ENCODE measurements at places on chromosomes 7 and 10.
A peak's percentile ranks its signal among the peaks of the same experiment; 100 is the strongest.

GRCh38 chr7:104113788-104114187, 94.0 kb downstream of the ORC5 start:
- no peak for DNase-seq

DNA sequence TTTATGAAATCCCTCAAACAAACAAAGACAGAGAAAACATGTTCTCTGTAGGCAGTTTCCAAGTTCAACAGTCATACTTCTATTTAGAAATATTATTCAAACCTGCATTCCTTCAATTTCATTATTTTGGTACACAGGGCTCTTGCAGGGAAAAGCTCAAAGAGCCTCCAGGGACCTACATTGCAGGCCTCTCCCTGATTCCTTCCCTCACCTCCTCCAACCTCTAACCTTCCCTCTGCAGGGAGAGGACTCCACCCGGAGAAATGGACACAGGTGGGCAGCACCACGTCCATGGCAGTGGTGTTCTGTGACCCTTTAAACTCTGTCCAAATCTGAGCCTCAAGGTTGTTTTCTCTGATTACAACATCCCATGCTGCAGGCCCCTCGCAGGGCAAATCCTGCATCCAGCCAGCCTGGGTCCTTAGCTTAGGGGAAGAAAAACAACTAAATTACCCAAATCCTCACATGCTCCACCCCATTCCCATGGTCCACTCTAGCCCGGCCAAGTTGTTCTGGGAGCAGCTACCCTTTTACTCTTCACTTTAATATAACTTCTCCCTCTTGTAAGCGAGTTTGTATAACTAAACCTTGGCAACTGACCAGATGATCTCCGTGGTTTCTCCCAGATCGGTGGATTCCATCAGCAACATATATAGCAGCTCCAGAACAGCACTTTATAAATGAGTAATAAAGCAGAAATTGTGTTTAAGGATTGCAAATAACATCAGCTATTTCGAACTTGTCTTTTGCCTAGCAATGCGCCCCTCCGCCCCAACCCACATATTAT, 129.8 kb downstream of the CUBN start:
- DNase-seq, result peak; percentile 51

DNA sequence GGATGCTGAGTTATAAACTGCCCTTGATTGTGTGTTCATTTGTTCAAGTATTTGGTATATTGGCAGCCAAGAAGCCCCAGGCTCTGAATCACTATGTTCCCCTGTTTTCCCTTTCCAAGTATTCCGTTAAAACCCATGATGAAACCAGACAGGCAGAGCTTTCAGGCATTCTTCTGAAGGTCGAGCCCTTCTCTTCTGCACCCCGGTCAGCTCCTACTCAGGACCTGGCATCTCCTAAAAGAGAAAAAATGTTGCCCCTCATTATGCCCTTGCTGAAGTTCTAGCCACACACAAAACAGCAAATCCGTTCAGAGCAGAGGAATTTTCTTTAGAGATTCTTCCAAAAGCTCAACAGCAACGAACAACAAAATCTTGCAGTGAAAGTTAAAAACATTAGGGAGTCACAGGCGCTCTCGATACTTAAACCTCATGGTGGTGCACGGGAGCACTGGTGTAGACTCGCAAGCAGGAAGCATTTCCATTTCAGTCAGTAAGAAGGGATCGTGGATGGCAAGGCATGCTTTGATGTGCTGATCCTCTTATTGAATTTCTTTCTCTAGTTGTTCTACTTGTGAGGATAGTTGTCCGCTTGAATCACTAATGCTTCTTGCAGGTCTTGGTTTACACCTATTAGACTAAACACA, 264.9 kb downstream of the SKIDA1 start:
- DNase-seq, result peak; percentile 47

- no peak for DNase-seq
Measured at GRCh38 chr10:77504873-77505257, 132.7 kb downstream of the KCNMA1 start.

DNA sequence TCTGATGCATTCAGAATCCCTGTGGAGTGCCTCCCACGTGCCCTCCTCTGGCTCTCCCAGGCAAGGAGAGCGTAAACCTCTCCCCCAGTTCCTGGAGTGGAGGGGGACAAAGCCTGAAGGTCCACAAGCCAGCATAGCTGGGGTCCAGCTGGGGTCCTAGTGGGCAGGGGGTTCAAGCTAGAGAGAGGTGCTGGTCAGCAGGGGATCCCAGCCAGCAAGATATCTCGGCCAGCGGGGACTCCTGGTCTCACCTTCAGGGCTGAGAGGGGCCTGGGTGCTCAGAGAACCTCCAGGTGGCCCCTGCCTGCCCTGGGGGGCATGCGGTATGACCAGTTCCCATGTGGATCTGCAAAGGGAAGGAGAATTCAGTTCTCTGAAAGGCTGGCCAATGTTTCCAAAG, 413.7 kb downstream of the TCERG1L start:
- no peak for DNase-seq

DNA sequence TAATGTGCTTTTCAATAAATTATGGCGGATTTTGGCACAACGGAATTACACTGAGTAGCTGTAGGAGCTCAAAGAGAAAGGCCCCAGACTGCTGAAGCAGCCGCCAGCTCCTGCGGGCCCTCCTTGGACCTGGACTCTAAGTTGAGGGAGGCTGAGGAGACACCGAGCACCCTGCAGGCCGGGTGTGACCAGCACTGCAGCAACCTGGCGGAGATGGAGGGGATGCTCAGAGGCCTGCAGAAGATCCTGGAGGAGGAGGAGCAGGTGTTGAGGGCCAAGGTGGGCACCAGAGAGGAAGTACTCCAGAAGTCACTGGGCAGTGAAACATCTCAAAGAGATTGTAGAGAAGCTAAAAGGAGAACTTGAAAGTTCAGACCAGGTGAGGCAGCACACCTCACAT, 33.0 kb upstream of the POM121L12 start:
- DNase-seq, result no peak

- no peak for DNase-seq
Measured at GRCh38 chr10:3759397-3759796, 25.6 kb downstream of the KLF6 start.

GRCh38 chr7:32077806-32078205, 7.6 kb upstream of the PDE1C start:
- DNase-seq, result no peak

GRCh38 chr10:122592161-122592560, 31.6 kb downstream of the DMBT1 start:
- no peak for DNase-seq

Data from AG10803 (cell line).